ENCODE measurements at places on chromosomes 7 and 10.
A peak's percentile ranks its signal among the peaks of the same experiment; 100 is the strongest.

GRCh38 chr7:79912213-79912633 is 222.4 kb upstream of the GNAI1 start:
- no peak for DNase-seq

GRCh38 chr10:128178302-128178958 is 52.2 kb upstream of the MKI67 start:
- DNase-seq, result peak; percentile 29

- DNase-seq, result no peak
Observed at GRCh38 chr7:92253251-92253650, 7.5 kb downstream of the ANKIB1 start.

GRCh38 chr7:87712571-87712970 is 84.4 kb downstream of the RUNDC3B start:
- DNase-seq, result no peak

GRCh38 chr10:43258211-43258561 is 8.7 kb downstream of the RASGEF1A start:
- no peak for DNase-seq

DNA sequence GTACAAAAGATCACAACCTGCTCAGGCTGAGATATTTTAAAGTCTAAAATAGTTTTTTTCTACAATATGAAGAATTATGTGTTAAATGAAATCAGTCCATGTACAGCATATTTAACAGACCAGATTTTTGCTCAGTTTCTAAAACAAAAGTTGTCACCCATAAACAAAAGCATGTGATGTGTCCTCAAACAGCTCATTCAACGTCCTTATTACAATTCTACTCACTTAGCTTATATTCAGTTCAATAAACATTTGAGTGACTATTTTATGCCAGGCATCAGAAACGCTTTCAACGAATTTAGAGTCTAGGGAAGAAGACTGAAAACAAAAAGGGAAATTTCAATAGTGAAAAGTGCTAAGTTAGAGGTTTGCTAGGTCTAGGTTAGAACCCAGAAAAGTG is 457.3 kb upstream of the SEMA3A start:
- no peak for DNase-seq

DNA sequence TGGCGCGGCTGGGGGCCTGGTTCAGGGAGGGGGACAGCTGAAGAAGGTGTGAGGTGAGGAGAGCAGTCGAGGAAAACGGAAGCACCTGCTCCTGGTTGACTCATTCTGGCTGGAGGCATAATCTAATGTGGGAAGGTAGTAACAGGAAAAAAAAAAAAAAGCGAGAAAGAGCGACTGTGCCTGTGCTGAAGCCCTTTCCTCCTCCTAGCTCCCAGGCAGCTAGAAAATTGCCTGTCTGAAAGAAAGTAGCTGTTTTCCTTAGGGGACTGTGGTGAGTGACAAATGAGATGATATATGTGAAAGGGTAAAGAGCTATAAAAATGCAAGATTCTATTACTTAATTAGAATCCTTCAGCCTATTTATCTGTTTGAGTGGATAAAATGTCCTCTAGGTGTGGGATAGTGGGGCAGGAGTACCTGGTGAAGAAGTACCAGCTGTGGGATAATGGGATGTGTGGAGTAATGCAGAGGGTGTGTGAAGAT is 4.9 kb upstream of the MEST start:
- no peak for DNase-seq

DNA sequence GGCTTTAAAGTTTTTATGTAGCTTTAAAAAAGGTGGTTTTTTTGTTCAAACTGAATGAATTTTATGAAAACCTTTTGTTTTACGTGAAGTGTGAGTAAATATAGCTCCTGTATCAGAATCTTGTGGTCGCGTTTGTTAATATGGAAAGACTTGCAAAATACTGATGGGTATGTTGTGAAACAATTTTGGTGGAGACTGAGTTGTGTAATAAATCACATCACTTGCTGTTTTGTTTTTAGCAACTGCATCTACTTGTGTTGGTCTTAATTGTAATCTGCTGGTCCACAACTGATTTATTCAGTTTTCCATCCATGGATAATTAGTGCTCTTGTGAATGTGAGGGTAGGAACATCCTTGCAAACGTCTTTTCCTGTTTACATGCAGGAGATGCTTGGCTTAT is 10.5 kb downstream of the PLXDC2 start:
- DNase-seq, result no peak

DNA sequence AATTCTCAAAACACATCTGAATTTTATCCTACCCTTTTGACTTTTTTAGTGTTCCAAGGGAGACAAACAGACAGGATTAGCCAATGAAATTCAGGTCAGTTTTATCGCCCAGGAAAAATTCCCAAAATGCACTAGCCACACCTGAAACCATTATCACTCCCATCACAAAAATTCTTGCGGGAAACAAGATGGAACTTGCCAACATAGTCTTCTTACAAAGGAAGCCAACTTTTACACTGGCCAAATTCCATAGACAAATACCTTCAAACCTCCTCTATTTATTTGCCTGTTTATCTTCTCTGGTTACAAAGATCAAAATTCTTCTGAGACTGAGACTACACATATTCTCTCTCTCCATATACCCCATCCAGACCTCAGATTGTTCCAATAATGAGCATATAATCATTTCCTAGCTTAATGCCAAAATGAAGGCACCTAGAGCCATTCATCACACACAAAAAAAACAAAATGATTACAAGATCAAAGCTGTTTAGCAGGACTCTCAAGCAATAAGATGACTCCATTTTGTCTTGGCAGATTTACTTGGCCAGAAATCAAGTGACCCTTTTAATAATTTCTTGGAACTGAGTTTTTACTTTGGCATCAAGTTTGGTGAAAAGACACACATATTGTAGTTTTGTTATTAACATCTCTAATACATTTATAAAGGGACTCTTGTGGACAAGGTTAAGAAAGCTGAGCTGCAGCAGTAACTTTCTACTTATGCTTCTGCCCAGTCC is 30.2 kb downstream of the MET start:
- no peak for DNase-seq

DNA sequence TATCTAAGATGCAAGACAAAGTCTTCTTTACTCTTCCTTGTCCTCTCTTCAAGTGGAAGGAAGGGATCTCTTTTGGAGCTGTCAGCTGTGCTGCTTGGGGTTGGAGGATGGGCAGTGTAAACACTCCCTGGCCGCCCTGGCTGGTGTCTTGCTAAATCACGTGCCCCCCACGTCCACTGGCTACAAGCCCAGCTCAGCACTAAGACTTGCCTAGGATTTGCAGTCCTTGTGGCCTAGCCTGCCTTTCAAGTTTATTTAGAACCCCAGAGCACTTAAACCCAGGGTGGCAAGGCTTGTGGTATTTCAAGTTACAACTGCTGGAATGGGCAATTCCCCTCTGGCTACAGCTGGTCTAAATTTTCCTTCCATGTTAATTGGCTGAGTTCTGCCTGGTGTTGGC is 272.4 kb upstream of the MYO3A start:
- DNase-seq, result no peak

DNA sequence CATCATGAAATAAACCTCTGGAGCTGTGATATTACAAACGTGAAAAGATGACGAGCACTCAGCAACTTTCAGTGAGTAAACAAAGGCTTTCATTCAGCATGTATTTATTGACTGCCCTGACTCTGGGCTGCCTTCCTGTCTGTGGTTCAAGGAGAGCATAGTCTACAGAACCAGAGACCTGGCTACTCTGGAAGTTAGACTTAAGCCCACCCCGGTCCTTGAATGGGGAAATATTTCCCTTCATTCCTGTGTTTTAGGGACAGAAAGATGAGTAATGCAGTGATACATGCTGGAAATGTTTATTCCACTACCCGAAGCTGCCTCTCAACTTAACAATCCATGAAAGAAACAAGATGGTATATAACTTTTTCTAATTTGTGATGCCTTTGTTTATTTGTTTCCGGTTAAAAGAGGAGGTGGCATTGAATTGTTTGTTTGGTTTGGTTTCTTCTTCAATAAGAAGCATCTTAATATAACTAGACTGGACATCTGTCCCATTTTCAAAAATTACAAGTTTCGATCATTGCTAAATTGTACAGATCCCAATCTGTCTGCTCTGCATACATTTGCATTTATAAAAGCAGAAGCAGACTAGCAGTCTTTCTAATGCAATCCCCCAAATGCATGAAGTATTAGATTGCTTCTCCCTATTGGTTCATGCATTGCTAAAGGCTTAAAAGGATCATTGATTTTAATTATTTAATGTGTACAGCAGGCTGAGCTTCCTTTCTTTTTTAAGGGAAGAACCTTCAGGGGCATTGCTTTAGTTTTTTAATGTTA is 57.7 kb downstream of the TRUB1 start:
- no peak for DNase-seq

DNA sequence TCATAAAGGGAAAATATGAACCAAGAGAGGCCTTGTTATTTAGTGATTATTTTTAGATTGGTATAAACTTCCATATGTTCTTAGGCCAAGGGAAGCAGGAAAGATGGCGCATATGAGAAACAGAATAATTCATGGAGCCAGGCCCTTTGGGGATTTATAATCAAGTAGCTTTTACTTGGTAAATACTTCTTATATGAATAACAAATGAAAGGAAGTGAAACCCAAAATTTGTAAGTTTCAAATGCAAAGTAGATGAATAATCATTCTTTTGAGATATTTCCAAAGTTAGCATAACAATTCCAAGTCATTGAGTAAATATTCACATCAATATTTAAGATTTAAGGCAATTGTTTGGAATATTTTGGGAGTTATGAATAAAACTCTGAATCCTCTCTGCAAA is 13.9 kb upstream of the OPTN start:
- no peak for DNase-seq

DNA sequence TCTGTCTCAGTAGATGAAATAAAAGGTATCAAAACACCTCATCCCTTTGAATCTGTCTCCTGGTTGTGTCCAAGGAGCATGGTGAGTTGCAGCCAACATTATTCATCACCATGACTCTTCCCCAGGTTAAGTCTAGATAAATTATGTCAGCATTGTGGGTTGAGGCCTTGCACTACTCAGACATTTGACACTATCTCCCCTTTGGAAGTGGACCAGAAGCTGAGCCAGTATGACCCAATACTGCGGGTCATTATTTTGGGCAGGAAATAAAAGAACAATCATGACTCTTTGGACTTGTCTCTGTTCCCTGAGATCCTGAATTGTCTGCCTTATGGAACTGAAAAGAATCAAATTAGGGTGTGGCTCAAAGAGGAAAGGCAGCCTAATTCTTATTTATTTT is 168.2 kb upstream of the FAM171A1 start:
- DNase-seq, result no peak

DNA sequence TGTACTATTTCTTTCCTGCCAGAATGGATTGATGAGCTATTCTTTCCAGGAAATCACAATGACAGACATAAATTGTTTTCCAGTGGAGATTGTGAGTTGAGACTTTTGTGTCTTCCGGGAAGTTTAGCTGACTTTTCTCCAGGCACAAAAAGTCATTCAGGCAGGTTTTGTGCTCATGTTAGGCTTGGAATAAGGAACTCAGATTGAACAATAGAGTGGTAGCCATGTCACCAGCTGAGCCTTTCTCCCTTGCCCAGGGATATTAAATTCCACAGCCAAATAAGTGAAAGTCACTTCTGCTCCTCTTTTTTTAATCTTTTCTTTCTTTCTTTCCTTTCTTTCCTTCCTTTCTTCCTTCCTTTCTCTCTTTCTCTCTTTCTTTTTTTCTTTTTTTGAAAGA is 559.6 kb downstream of the GALNT17 start:
- DNase-seq, result no peak

DNA sequence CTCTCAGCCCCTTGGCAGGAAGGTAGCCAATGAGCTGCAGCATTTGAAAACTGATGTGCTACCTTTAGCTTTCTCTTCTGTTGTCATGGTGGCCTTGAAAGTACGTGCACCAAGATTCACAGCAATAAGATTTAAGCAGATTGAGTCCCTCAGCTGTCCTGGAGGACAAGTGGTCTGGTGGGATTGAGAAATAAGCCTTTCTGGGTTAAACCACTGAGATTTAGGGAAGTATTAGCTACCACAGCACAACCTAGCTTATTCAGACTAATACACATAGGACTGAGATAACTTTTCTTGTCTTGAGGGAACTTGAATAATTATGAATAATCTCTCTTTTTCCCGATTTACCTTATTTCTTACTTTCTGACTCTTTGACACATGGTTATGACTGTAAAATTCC is 324.0 kb downstream of the PTEN start:
- no peak for DNase-seq

DNA sequence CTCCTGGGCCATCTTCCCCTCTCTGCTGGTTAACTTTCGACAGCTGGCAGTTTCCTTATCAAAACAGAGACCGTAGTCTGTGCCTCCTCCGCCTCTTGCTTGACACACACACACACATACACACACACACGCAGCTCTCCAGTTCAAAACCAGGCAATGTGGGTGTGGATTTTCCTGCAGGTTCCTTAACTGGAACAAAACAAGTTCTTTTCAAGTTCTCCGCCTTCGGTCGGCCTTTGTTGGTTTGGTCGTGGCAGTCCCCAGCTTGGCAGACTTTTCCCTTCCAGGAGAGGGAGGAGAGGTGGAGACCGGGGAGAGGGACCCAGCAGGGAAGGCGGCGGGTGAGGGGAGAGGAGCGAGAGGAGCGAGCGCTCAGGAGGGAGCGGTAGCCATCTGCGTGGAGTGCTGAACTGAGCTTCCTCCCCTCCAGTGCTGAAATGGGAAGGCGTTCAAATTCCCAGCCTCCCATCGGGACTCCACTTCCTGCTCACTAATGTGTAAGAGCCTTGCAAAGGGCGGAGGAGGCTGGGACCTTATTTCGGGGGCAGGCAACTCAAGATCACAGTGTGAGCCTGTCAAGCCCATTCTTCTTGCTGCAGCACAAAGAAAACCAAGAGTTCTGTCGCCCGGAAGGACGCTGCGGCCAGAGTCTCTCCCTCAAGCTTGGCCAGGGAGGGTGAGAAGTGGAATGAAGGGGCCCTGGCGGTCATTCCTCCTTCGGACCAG is 120.6 kb downstream of the PRPF18 start:
- no peak for DNase-seq

- DNase-seq, result no peak
Observed at GRCh38 chr10:32939296-32940111, 18.5 kb downstream of the ITGB1 start.

GRCh38 chr7:120021085-120021484 is 251.9 kb upstream of the KCND2 start:
- DNase-seq, result no peak

DNA sequence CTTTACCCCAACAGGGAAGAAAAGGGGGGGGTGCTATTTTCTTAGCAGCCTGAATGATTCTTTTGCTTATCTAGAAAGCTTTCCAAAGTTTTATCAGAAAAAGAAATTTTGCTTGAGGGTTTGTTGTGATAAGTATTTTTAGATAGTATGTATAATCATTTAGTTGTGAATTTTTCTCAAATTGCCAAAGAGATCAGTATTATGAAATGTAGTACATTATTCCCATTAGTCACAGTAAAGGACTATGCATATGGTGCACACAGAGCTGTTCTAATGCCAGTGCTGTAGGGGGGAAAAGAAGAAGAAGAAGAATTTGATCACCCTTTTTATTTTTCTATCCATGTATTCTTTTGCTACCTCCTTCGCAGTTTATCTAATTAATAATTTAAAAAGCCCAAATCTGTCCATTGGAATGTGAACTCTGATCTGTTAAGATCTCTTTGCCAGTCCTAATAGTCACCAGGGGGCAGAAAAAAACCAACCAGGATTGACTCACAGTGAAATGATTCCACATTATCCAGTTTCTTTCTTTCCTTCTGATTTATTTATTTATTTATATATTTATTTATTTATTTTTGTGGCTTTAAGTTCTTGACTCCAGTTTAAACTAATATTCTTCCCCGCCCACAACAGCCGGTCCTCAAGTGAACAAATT is 4.7 kb downstream of the RBM20 start:
- no peak for DNase-seq

Data from stimulated activated CD8-positive, alpha-beta memory T cell treated with anti-CD3 and anti-CD28 coated beads, Interleukin-7, amount 100 ng/mL, for 1 hour (primary cell).